Forelimb muscle (tissue), 1 donor: ENCODE measurements at places on chromosomes 2 and 18. TPM values are rescaled to one million over a fixed set of nuclear protein-coding genes. Genes with fewer than 3 reads are reported as not detected.

ASIC4 gene
- 0.47 TPM for polyA plus RNA-seq

DNA sequence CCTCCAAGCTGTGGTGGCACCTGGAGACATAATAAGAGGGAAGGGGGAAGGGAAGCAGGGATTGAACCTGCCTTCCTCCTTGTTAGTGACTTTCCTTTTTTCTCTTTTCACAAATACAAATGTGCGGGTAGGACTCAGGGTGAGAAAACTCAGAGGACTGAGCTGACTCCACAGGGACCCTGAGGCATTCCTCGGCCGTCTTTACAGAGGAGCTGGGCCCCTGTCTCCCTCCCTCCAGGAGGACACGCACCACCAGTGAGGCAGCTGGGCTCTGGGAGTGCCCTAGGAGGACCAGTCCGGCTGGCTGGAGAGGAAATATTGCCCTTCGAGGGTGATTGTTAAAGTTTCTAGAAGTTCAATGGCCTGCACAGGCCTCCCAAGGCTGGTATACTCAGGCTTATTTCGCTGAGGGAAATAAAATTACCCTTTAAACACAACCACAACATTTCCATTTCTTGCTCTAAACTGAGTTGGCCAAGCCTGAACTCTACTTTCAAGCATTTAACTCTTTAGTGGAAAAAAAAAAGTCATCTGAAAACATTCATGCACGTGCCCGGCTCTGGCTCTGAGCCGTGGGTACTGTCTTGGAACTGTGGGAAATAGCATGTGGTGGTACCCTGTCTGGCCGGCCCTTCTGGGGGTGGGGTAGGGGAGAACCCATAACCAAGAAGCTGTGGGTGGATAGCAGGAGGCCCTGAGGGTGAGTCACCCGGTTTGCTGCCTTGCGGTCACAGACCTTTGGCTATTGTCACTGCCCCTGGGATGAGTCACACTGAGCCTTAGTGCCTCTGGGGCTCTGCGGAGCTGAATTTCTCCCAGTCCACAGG lies 116.0 kb downstream of the COPS8 start:
- no peak for DNase-seq

EML4 gene
- polyA plus RNA-seq, result 31.7 TPM

DNA sequence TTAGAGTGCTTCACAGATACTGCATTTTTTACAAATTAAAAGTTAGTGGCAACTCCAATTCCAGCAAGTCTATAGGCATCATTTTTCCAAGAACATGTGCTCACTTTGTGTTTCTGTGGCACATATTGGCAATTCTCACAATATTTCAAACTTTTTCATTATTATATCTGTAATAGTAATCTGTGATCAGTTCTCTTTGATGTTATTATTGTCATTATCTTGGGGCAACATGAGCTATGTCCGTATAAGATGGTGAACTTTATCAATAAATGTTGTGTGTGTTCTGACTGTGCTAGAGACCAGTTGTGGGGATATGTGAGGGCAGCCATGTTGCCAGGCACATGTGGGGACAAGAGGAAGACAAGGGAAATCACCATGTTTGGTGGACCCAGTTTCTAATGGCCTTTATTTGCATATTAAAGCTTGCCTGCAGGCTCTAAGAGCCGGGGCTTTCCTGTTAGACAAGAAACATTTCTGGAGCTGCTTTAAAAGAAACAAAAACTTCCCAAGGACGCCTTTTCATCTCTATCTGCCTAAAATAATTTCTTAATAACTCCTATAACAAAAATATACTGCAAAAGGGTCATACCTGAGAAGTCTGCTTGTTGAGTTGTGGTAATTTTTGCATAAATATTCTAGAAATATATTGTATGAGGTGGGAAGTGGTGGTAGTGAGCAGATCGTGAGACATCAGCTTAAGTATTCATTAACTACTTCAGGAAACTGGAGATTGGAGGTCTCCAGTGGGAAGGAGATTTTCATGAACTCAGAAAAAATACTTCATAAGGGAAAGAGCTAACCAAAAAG lies 37.2 kb downstream of the KYNU start:
- no peak for DNase-seq

DNA sequence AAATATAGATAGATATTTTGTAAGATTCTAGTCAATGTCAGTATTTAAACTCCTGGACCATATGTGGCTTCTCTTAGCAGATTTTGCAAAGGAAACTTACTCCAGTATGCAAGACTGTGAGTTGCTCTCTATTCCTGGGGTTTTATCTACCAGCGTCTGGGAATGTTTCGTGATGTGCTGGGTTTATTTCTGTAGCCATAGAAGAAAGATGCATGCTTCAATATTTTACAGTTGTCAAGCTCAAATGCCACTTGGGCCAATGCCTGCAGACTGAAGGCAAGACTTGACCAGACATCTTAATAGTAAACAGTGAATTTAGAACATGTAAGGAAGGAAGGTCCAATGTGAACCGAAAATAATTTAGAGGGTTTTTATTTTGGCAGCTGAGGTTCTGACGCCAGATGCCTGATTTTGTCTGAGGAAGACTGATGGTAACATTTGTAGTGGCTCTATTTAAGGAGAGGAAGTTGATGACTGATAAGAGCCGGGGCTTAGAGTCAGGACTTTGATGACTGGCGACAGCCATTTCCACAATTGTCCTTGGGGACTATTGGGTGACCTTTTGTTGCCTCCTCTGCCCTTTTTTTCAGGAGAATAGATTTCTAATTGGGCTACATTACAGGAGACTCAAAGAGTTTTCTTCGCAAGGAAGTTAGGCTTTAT lies 154.3 kb downstream of the RAPGEF4 start:
- no peak for DNase-seq

DNA sequence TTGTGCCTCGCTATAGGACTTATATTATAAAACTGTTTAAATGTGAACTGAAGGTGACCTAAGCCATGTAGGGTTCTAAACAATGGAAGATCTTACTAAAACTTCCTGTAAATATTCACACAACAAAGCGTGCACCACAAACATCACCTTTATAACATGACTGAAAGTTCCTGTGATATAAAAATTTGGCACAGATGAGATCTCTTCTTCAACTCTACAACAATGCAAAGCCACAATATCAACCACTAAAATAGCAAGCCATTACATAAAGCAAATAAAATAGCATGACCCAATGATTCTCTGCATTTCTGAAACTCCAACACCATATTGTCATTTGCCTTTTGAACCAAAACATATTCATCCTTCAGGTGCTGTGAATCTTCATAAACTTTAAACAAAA lies 3.5 kb downstream of the YES1 start:
- no peak for DNase-seq

OXER1 gene
- 7.2 TPM for polyA plus RNA-seq

DNA sequence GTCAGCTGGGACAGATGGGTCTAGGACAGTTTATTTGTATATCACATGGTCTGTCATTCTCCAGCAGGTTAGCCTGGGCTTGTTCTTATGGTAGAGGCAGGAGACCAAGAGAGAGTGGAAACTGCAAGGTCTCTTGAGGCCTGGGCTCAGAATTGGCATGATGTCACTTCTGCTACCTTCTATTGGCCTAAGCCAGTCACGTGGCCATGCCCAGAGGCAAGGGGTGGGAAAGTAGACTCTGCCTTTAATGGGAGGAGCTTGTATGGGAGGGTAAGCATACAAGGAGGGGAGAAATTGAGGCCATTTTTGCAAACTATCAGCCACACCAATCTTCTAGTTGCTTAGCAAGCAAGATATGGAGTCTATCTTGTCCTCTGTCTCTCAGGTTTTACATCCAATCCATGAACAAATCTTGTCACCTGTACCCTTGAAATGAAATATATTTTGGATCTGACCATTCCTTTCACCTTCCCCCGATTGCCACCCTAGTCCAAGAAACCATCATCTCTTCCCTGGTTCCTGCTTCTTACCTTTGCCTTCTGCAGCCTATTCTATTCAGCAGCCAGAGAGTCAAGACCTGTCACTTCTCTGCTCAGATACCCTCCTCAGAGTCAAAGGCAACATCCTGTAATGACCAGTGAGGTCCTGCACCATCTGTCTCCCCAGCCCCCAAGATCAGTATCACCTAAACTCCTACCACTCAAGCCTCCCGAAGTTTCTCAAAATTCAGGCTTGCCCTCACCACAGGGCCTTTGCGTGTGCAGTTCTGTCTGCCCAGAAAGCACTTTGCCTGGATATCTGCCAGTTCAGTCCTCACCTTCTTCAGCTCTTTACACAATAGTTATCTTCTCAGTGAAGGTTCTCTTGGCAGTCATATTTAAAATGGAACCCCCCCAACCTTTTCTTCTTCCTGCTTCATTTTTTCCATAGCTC lies 240.0 kb downstream of the LOXHD1 start:
- no peak for DNase-seq

PLCL1 gene
- 14.3 TPM for polyA plus RNA-seq

DNA sequence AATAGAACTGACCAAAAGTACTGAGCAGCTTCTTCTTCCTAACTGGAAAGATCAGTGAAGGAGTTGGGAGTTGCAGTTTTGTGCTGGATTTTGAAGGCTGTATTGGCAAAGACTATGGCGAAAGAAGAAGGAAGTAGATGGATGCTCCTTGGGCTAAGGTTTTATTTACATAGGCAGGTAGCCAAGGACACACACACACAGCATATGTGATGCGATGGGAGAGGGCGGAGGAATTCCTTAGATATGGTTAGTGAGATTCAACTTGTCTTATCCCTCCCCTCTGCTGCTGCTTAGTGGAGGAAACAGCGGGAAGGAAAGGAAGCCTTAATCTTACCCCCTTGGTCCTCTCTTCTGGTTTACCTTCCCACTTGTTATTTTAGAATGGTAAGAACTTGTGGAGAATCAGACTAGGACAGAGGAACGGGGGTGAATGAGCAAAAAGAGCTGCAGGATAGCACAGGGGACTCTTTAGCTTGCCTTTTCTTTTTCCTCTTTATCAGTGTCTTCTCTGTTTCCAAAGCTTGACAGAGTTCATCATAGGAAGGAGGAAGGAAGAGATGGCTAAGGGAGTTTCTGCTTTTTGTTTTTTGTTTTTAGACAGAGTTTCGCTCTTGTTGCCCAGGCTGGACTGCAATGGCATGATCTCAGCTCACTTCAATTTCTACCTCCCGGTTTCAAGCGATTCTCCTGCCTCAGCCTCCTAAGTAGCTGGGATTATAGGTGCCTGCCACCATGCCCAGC lies 87.9 kb downstream of the OSBPL6 start:
- DNase-seq, result no peak

OLA1 gene
- polyA plus RNA-seq, result 236 TPM

GLS gene
- 51.8 TPM for polyA plus RNA-seq

GRCh38 chr2:29417630-29418029 lies 302.4 kb downstream of the CLIP4 start:
- DNase-seq, result no peak

PARD3B gene
- polyA plus RNA-seq, result 6.8 TPM

DNA sequence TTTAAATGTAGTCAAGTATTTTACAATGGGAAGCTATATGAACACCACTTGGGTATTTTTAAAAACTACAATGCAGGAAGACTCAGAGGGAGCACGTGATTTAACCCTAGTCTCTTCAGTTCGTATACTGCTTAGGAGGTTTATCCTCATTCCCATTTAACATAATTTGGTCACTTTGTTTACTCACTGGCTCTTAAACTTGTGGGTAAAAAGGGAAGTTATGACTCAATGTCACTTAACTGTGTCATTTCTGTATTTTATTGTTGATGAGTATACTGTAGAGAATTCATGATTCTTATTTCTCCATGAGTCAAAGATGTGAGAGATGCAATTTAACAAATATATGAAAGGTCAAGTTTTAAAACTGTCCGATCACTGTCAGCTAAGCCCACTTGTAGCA lies 48.2 kb downstream of the SLC66A3 start:
- no peak for DNase-seq

DNA sequence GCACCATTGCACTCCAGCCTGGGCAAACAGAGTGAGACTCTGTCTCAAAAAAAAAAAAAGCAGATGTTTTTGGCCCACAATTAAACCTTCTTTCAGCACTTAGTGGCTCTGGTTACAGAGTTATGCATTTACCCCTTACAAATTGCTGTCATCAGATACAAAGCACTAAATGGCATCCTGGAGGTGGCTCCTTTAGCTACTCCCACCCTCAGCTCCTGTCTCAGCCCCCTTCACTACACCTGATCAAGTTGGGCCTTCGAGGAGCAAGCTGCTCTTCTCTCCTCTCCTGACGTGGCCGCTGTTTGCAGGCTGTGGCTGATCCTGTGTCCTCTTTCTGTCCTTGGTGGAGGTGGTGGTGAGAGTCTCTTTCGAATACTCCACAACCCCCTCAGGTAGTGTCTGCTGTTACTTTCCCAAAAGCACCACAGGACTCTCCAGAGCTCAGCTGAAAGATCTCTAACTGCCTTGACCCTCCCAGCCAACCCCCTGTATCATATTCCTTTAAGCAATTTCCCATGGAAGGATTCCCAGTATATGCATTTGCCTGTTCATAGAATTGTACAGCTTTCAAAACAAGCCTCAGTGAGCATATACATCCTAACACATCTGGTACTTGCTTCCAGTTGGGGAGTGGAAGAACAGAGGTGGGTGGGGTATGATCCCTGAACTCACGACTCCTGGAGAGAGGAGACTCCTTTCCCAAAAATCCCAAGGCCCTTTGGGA lies 285.9 kb downstream of the CLIP4 start:
- DNase-seq, result no peak

DNA sequence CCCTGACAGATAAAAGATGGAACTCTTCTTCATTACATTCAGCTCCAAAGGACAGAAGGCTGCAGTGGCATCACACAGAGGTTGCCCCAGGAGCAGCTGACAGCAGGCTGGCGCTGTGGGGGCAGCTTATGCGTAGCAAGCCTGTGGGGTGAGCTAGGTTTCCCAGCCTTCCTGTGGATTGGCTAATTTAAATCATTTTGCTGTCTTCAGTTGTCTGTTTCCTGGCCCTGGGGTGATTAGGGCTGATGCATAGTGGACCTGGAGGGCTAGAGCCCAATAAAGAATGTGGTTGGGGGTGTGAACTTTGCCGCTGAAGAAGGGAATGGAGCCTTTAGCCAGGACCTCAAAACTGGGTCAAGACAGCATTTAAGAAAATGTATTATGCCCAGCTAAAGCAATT lies 1038.0 kb downstream of the SOCS6 start:
- DNase-seq, result no peak

BCL11A gene
- 4.9 TPM for polyA plus RNA-seq

PIGN gene
- 17.4 TPM for polyA plus RNA-seq

DNA sequence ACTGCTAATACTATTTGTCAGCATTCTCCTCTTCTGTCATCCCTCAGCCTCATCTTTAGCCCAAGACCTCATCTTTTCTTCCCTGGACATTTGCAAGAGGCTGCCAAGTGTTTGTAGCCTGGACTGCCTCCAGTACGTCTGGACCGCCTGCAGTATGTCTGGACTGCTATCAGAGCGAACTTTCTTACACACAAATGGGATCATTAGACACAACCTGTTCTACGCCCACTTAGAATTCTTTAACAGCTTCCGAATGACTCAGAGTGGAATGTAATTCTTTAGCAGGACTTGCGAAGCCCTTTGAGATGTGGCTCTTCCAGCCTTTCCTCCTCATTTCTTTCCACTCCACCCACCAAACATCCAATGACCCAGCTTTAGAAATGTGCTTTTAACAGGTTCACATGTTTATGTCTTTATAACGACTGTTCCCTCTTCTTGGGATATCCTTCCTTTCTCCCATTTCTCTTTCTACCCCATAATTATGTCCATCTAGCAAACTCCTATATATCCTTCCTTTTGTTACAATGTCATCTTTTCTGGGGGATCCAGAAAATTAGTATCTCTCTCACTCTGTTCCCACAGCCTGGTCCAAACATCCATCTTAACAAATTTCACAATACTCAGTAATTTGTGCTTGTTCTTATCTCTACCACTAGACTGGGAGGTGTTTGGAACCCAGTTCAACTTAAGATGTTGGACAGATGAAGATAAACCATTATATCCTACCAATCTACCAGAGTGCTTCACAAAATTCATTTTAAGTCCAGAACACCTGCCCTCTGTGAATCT lies 171.3 kb upstream of the PGAP1 start:
- peak; percentile 59 for DNase-seq

ZNF521 gene
- polyA plus RNA-seq, result 43.7 TPM
